ENCODE measurements at places on chromosomes 4 and X.

DNA sequence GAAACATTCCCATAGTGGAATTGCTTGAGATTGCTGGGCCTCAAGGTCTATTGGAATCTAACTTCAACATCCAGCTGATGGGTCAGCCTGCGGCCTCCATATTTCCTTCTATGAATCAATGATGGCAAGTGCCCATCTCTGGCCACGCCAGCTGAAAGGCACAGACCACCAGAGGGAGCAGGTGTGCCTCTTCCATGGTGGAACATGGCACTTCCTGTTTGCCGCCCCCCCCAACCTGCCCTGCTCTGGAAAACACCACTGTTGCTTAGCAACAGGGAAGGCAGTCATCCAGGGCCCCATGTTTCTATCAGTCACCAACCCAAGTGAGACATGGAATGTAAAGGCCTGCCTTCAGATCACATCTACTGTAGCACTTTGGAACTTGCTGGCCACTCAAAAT is 11.6 kb downstream of the PAGE4 start:
- peak; percentile 7 for DNase-seq

GRCh38 chrX:134624046-134624430 is 34.2 kb downstream of the PLAC1 start:
- no peak for DNase-seq

DNA sequence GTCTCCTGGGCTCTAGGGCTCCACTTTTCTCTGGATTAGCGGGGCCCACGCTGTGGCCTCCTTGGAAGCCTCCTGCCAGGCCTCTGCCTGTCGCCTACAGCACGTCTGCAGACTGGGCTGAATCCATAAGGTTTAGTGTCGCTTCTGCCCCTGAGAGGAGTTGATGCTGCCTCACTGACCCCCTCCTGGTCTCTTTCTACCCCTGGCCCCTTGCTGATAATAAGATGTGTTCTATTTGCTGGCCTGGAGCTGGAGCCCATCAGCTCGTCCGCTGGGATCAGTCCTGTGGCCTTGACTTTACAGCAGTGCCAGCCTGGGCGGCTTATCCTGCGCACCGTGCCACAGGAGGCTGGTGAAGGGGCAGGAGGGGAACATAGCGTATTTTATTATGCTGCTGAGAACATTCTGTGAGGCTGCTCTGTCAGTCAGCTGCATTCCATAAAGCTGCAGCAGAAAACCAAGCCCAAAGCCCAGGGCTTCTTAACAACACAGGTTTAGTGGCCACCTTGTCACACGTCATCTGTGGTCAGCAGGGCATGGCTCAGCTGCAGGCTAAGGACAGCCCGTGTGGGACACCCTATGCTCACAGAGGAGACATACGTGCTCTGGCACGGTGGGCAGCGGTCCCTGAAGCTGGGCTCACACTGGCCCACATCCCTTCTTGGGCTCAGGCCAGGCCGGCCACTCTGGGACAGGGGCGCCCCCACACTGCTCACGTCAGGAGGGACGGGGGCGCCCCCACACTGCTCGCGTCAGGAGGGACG is 29.3 kb upstream of the HGFAC start:
- no peak for DNase-seq

- no peak for DNase-seq
Observed at GRCh38 chr4:142405695-142406498, 440.2 kb downstream of the INPP4B start.

DNA sequence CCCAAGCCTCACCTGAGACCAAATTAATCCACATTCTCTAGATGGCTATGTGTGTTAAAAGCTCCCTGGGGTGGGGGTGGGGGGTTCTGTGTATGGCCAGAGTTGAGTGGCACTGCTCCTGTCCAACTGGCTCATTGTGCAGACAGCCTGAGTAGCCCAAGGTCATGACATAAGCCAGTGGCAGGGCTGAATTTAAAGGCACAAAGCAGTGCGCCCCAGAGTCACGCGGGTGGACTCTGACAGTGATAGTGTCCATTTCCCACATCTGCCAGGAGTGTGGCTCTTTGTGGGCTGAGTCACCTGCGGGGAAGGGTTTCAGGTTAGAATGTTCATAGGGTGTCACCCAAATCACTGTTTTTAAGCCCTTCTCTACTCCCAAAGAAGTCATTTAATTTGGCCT is 45.4 kb downstream of the SCD5 start:
- DNase-seq: no peak

DNA sequence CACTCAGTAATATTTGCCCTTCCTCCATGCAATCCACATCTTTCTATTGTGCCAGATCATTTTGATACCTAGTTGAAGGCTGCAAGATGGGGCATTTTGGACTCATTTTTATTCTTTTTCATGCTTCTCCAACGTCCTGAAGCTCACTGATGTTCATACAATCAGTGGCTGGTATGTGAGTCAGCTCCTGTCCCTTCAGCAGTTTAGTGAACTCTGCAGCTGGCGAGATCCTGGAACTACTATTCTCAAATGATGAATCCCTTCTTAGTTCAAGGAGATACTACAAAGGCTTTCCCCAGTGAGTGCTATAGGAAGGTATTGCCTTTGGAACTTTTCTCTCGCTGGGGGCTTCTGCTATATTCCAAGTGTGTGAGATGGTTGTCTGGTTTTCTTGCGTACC is 9.6 kb upstream of the CCDC149 start:
- no peak for DNase-seq

- no peak for DNase-seq
Observed at GRCh38 chr4:76533314-76533713, 98.3 kb downstream of the SHROOM3 start.

GRCh38 chr4:28709891-28710290 is 1849.2 kb downstream of the STIM2 start:
- no peak for DNase-seq

Data from stimulated activated CD4-positive, alpha-beta T cell treated with anti-CD3 and anti-CD28 coated beads, Interleukin-12 subunit alpha, Interleukin-12 subunit beta, amount 100 ng/mL, for 24 hours (primary cell).